Activated gamma-delta T cell (primary cell): ENCODE measurements at places on chromosomes 5 and 9.

DNA sequence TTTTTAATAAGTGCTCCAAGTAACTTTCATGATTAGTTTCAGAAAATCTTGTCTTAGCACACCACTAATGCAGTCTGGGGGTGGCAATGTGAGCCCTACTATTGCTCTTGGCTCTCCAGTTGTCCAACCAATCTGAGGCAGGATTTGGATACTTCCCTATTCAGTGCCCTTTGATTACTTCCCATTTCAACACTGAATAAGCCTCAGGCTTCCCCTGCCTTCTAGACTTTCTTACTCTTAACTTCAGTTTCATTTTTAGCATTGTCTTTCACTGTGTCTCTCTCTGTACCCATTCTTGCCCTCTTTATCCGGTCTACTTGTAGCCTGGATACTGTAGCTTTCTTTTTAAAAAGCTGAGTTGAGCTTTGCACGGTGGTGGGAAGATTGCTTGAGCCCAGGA lies 186.1 kb downstream of the C9orf152 start:
- no peak for DNase-seq

DNA sequence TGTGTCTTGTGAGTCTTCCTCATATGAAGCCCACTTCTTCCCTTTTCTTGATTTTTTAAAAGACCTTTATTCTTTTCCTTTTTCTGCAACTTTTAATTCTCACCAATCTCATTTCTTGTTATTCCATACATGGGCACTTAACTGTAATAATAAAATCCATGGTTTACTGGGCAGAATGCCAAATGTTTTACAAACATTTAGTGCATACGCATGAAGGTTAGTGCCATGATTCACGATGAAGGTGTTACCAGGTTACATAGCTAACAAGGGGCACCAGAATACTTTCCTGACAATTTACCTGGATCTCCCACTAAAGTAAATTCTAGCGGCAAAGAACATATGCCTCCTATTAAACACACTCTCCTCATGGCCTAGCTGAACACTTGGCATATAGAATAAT lies 28.5 kb downstream of the MAN2A1 start:
- DNase-seq = no peak

DNA sequence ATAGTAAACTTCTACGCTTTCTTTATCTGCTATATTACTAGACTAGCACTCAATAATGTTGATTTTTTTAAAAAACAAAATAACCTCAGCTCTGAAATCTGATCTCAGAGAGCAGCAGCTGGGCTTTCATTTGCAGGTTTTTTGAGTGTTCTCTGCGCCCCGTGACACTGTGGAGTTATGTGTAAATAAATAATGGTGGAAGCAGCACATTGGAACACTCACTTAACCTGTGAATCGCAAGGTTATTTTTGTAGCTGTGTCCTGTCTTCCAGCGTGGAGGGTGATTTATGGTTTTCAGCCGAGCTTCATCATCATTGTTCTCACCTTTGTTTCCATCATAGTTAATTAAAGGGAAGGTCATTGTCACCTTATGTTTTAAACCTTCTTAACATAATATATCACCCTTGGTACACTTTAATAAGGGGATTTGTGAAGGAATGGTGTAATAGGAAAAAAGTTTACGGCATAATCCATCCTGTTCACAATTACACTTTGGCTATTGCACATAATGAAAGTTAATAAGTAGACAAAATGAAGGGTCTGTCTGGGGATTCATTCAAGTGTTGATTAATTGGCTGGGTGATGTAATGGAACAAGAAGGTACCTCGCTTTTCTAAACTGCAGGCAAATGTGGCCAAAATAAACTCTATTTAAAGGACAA lies 493.3 kb upstream of the ADAMTS16 start:
- no peak for DNase-seq

DNA sequence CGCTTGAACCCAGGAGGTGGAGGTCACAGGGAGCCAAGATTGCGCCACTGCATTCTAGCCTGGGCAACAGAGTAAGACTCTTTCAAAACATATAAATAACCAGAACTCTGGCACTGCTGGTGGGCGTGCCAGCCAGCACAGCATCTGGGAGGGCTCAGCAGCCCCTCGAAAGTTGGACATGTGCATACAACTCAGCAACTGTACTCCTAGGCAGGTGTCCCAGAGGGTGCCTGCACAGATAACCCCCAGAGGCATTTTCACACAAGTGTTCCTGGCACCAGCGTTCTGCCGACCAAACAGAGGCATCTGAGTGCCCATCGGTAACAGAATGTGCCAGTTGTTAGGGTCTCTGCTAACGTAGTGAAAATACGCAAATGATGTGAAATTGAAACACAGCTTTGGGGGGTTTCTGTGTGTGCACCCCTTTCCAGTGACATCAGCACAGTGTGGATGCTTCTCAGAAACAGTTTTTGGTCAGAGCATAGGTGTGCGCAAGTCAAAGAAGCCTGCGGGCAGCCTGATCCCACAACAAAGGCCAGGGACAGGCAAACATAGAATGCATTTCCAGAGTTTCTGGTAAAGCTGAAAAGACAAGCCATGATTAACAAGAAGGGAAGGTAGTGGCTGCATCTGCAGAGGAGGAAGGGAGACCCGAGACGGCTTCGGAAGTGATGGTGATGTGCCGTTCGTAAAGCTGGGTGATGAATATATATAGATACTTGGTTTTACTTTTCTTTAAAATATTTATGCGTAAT lies 190.2 kb downstream of the CACNA1B start:
- DNase-seq = no peak

- no peak for DNase-seq
These were observed 47.7 kb upstream of the ANGPTL2 start for GRCh38 chr9:127170103-127170502.

GRCh38 chr5:132277971-132278853 lies 16.0 kb upstream of the SLC22A4 start:
- DNase-seq = no peak

GRCh38 chr5:132886064-132886823 lies 12.8 kb downstream of the LEAP2 start:
- no peak for DNase-seq

DNA sequence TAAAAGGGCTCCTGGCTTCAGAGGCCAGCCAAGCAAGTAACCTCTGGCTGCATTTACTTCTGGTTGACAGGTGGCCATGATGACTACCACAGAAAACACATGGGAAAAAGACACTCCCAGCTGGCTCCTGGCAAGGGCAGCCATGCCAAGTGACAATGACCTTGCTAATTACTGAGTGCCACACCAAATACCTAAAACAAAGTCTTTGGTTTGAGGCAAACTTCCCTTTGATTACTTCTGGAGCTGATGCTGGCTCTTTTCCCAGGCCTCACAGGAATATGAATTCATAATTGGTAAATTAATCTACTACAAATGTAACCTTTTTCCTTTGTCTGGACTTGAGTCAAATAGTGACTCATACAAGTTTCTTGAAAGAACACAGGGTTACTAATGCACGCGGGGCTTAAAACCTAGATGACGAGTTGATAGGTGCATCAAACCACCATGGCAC lies 61.0 kb downstream of the LPAR1 start:
- no peak for DNase-seq

DNA sequence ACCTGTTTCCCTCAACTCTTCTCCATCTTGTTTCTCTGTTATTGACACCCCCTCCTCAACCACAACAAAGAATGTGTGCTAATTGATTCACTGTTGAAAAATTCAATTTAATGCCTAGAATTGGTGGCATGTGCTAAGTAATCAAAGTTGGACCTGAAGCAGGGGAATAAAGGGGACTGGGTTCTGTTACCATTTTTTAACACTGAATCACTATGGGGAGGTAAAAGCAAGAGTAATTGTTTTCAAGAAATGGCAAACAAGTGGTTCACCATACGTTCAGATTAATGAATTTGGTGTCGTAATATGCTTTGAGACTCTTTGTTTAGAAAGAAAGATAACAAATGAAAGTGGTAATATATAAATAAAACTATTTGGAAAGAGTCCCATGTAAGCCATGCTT lies 17.0 kb upstream of the SSBP2 start:
- DNase-seq = no peak

DNA sequence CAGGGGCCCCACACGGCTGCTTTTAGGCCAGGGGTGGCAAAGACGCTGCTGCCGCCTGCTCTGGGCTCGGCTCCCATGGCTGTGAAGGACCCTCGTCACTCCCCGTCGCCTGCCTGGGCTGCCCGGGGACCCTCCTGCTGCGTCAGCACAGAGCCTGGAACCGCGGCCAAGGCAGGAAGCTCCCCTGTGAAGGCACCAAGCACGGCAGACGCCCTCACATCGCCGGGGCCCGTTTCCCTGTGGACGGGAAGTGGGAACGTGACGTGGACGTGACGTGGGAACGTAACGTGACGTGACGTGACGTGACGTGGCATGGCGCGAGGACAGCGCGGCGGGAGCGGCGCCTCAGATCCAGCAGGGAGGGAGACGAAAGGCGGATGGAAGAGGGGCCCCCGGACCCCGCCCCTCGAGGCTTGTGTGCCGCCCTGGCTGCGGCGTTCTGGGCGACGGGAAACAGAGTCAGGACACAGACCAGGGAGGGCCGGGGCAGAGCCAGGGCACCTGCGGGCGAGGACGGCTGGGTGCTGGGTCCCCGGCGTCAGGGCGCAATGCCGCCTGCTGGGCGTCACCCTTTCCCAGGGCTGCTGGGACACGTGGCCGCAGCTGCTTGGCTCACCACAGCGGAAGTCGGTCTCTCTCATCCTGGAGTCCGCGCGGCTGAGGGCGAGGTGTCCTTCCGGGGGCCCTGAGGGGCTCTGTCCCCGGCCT lies 53.1 kb downstream of the MRPL36 start:
- DNase-seq = no peak

DNA sequence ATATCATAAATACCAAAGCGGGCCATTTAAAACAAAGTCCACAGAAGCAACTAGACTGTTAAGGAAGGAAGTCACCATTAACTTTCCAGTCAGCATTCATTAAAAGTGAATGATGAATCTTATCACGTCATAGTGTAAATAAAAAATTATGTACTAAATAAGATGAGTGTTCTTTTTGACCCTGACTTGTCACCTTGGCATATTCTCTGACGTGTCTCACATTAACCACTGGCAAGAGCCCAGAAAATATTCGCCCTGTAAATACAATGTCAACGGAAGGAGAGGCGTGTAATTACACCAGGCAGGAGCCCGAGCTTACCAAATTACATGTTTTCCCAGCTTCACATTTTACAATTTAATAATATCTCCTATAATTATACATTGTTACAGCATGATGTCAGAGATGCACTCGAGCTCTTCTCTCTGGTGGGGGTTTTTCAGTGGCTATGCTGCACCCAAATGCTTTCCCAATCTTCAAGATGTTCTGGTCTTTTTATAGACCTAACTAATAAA lies 29.3 kb upstream of the UBE2QL1 start:
- DNase-seq = no peak

DNA sequence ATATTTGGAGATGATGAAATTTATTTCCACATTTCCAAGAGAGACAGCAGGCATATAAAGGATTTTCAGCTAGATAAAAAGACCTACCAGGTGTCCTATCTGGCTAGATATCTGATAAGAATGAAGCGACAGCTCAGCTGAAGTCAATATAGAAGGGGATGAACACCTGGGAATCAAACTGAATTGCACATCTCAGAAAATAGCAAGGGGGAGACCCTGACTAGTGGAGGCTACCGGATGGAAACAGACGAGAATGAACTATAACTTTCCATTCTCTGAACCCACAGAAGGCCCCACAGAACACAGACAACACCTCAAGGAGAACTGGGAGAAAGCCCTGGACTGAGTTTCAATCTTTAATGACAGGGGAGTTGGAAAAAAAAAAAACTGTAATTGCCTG lies 51.1 kb downstream of the CPLANE1 start:
- DNase-seq = no peak

DNA sequence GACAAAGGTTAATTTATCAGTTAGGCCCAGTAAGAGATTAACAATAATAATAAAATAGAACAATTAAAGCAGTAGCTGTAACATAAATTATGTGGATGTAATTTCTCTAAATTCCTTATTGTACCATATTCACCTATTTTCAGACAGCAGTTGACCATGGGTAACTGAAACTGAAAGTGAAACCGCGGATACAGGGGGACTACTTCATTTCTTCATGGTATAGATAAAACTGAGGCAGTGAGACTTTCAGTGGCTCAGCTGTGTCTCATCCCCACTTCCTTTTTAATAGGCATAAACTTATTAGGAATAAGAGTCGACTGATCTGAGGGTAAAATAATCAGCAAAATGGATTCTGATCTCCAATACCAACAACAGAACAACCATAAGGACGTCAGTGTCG lies 174.0 kb upstream of the WWC1 start:
- no peak for DNase-seq

DNA sequence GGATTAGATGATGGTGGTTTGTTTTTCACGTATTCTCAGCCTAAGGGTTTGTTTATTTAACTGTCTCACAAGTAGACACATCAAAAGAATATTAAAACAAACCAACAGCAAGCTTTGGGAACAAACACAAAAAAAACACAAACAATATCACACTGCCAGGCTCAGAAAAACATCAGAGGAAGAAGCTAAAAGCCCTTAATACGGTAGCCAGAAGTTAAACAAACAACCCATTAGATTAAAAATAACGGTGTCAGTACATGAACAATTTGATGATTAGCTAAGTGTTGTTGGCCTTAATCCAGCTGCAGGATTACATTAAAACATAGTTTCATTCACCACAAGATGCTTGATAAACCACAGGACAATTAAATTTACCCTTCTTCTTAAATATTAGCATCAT lies 15.9 kb upstream of the DMRT2 start:
- no peak for DNase-seq

DNA sequence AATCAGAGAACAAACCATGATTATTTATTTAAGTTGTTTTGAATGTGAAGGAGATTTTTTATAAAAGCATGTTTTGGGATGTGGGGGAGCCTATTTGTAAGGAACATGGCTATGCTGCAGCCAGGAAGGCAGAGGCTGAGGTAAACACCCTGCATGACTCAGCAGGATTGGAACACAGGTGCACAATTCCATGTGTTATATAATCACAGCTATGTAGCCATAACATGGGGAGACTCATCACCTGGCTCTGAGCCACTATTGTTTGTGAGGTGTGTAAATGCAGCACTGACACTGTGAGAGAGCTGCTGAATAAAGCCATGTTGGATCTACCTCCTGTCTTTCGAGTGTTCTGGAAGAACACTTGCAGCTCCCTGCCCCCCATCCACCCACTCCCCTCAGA lies 1009.8 kb downstream of the DNAH5 start:
- DNase-seq = no peak
